ENCODE measurements at places on chromosomes 3 and 15. TPM values are rescaled to one million over a fixed set of nuclear protein-coding genes. Genes with fewer than 3 reads are reported as not detected.

MED12L gene
- polyA plus RNA-seq: 0.73 TPM

CYP1A1 gene
- polyA plus RNA-seq: 0.21 TPM

DGKG gene
- polyA plus RNA-seq: 4.6 TPM

HCN4 gene
- polyA plus RNA-seq: 0.16 TPM

MRPS11 gene
- 36.1 TPM for polyA plus RNA-seq

TICRR gene
- polyA plus RNA-seq: 8.1 TPM

TTLL13 gene
- 0.27 TPM for polyA plus RNA-seq

CLEC3B gene
- 106 TPM for polyA plus RNA-seq
